ENCODE measurements at places on chromosomes 7 and 10. TPM values are rescaled to one million over a fixed set of nuclear protein-coding genes. Genes with fewer than 3 reads are reported as not detected.
A peak's percentile ranks its signal among the peaks of the same experiment; 100 is the strongest.

- peaks cover 22% of the 10 kb centered on the region for H3K4me1 ChIP-seq
- peak overlapping the region; percentile 93 for H3K27ac ChIP-seq
- DNase-seq, result no peak
These were observed 477 bp upstream of the ZC3HAV1 start for GRCh38 chr7:139109983-139110411.

GRCh38 chr10:125063256-125063925, 97.0 kb downstream of the CTBP2 start:
- no peaks in the 10 kb centered on the region for H3K36me3 ChIP-seq

GRCh38 chr10:31770307-31770902, 158.2 kb downstream of the ARHGAP12 start:
- no peaks in the 10 kb centered on the region for H3K4me1 ChIP-seq
- H3K27ac ChIP-seq, result no peak overlapping the region
- no peaks in the 10 kb centered on the region for H3K36me3 ChIP-seq
- H3K27me3 ChIP-seq, result no peaks in the 10 kb centered on the region
- peak; percentile 35 for DNase-seq

DNA sequence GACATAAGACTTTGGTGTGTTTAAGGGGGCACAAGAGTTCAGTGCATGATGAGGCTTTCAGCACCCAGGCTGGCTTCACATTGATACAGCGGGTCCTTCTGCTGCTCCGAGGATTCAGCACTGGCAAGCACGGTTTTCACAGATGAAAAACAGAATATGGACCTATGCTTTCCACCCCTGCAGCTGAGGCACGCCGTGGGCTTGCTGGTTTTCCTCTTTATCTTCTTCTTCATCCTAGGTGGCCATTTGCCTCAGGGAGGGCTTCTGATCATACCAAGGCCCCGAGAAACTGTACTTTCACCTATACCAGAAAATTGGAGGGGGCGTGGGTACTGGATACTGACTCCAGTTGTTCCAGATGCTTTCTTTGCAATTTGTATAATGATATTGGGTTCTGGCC, 277.1 kb upstream of the ZNF32 start:
- no peaks in the 10 kb centered on the region for H3K4me1 ChIP-seq
- no peak overlapping the region for H3K27ac ChIP-seq
- H3K27me3 ChIP-seq, result no peaks in the 10 kb centered on the region
- no peak for DNase-seq
- no peak overlapping the region for H3K4me3 ChIP-seq

- no peaks in the 10 kb centered on the region for H3K36me3 ChIP-seq
- H3K27me3 ChIP-seq, result no peaks in the 10 kb centered on the region
- no peak overlapping the region for H3K4me3 ChIP-seq
- peaks cover 18% of the 10 kb centered on the region for H3K4me1 ChIP-seq
- no peak for DNase-seq
- H3K27ac ChIP-seq, result peak overlapping the region; percentile 87
These were observed 176.1 kb downstream of the SH3PXD2A start for GRCh38 chr10:103679096-103679790.

- no peaks in the 10 kb centered on the region for H3K27me3 ChIP-seq
- H3K27ac ChIP-seq, result no peak overlapping the region
- no peak for DNase-seq
- no peak overlapping the region for H3K4me3 ChIP-seq
These were observed 7.3 kb upstream of the ELFN1 start for GRCh38 chr7:1662767-1663166.

GRCh38 chr10:14953424-14954000, 384 bp downstream of the DCLRE1C start:
- H3K4me1 ChIP-seq, result peaks cover 28% of the 10 kb centered on the region
- H3K4me3 ChIP-seq, result peak overlapping the region; percentile 97
- H3K27ac ChIP-seq, result peak overlapping the region; percentile 78
- H3K36me3 ChIP-seq, result no peaks in the 10 kb centered on the region
- no peaks in the 10 kb centered on the region for H3K27me3 ChIP-seq

GRCh38 chr10:117755659-117756014, 213.1 kb downstream of the EMX2 start:
- DNase-seq, result no peak
- H3K4me1 ChIP-seq, result no peaks in the 10 kb centered on the region
- no peaks in the 10 kb centered on the region for H3K27me3 ChIP-seq
- H3K4me3 ChIP-seq, result no peak overlapping the region

Gene OR2A42
- total RNA-seq, result 0.13 TPM

Gene LLCFC1
- total RNA-seq, result not detected

Gene CFAP70
- 4.6 TPM for total RNA-seq

Gene GRM3
- not detected for total RNA-seq
